Muscle of leg (tissue), 16 donors: ENCODE measurements at places on chromosomes 12 and 14. TPM values are rescaled to one million over a fixed set of nuclear protein-coding genes. Genes with fewer than 3 reads are reported as not detected.
A peak's percentile ranks its signal among the peaks of the same experiment; 100 is the strongest.

RAD51B gene
- 6.0 TPM for polyA plus RNA-seq

EID3 gene
- polyA plus RNA-seq: 2.5 TPM

RPL10L gene
- polyA plus RNA-seq: 0.15 TPM

KLRF1 gene
- polyA plus RNA-seq: not detected

NFE2 gene
- 2.7 TPM for polyA plus RNA-seq

CD27 gene
- polyA plus RNA-seq: 0.43 TPM

SLCO1B1 gene
- not detected for polyA plus RNA-seq

GRCh38 chr14:97641827-97642226 is 844.6 kb downstream of the VRK1 start:
- peaks cover 3% of the 10 kb centered on the region for H3K4me1 ChIP-seq
- H3K27ac ChIP-seq: no peak overlapping the region
- no peak for DNase-seq
- no peaks in the 10 kb centered on the region for H3K27me3 ChIP-seq

DNA sequence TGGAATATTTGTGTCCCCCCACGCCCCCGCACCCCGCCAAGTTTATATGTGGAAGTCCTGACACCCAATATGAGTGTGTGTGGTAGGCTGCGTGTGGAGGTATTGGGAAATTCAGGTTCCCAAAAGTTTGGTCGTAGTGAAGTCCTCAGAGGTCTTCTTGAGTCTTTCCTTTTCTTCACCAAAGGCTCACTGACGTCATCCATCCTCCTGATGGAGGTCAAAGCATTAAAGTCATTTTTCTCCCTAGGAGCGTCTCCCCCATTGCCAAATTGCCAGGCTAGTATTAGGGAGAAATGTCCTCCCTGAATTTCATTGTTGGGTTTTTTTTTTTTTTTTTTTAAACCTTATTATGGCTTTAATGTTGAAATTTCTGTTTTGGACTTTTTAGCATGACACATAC is 113.7 kb downstream of the RGS6 start:
- H3K4me3 ChIP-seq: no peak overlapping the region
- H3K4me1 ChIP-seq: no peaks in the 10 kb centered on the region
- no peak overlapping the region for H3K27ac ChIP-seq
- no peaks in the 10 kb centered on the region for H3K27me3 ChIP-seq
- no peak for DNase-seq

- H3K27me3 ChIP-seq: no peaks in the 10 kb centered on the region
- no peaks in the 10 kb centered on the region for H3K4me1 ChIP-seq
- H3K36me3 ChIP-seq: no peaks in the 10 kb centered on the region
- no peak overlapping the region for H3K4me3 ChIP-seq
These were observed 129.8 kb downstream of the ACSS3 start for GRCh38 chr12:81207664-81208063.

DNA sequence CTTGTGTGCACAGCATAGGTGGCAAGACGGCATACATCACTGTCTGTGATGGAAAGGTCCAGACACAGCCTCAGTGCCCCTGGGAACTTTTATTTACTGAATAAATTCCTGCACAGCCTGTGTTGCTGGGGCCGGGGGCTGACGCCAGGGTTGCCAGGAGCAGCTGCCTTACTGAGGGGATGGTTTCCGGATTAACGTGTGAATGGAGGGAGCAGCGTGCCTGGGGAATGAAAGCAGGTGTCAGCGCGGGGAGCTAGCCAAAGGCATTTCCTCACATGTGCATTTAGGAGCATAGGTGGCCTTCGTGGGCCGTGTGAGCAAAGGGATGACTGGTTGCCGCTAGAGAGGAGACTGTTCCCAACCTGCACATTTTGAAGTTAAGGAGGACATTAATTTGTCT is 41.6 kb downstream of the SFSWAP start:
- H3K4me1 ChIP-seq: no peaks in the 10 kb centered on the region
- peaks cover 67% of the 10 kb centered on the region for H3K36me3 ChIP-seq
- no peak overlapping the region for H3K27ac ChIP-seq
- H3K4me3 ChIP-seq: no peak overlapping the region
- DNase-seq: no peak

GRCh38 chr12:106123551-106124081 is 15.1 kb downstream of the NUAK1 start:
- no peak overlapping the region for H3K4me3 ChIP-seq
- peaks cover 56% of the 10 kb centered on the region for H3K4me1 ChIP-seq
- peak overlapping the region; percentile 84 for H3K27ac ChIP-seq
- DNase-seq: peak; percentile 90

GRCh38 chr14:54221971-54222370 is 174.8 kb upstream of the CDKN3 start:
- peaks cover 10% of the 10 kb centered on the region for H3K4me1 ChIP-seq
- H3K27me3 ChIP-seq: peaks cover 24% of the 10 kb centered on the region
- DNase-seq: no peak
- H3K36me3 ChIP-seq: no peaks in the 10 kb centered on the region
- H3K4me3 ChIP-seq: no peak overlapping the region

DNA sequence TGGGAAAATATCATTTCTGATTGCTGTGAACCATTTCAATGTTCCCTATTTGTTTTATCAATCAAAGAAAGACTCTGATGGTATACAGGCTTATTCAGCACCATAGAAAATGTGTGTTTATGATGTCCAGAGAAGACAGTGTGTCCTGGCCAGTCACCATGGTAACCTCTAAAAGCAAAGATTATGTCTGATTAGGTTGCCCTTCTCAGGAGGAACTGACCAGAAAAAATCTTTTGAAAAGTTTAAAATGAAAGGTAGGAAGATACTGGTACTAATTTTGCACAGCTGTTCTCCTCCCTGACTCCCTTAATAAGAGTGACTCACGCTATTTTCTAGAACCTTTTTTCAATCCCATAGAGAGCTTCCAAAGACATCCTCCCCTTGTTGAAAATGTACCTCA is 391.8 kb upstream of the DCN start:
- no peak overlapping the region for H3K27ac ChIP-seq
- H3K4me3 ChIP-seq: no peak overlapping the region
- H3K36me3 ChIP-seq: no peaks in the 10 kb centered on the region
- H3K27me3 ChIP-seq: no peaks in the 10 kb centered on the region
- no peaks in the 10 kb centered on the region for H3K4me1 ChIP-seq

GRCh38 chr12:24361877-24362580 is 412.6 kb upstream of the SOX5 start:
- H3K36me3 ChIP-seq: no peaks in the 10 kb centered on the region
- no peaks in the 10 kb centered on the region for H3K27me3 ChIP-seq
- no peak for DNase-seq
- no peak overlapping the region for H3K27ac ChIP-seq

- no peak overlapping the region for H3K4me3 ChIP-seq
- no peak for DNase-seq
- no peak overlapping the region for H3K27ac ChIP-seq
- H3K4me1 ChIP-seq: no peaks in the 10 kb centered on the region
- H3K36me3 ChIP-seq: no peaks in the 10 kb centered on the region
These were observed 77.2 kb downstream of the NKX2-1 start for GRCh38 chr14:36442824-36443241.

GRCh38 chr12:2494486-2495192 is 300.1 kb upstream of the FKBP4 start:
- peaks cover 4% of the 10 kb centered on the region for H3K27me3 ChIP-seq
- H3K4me3 ChIP-seq: no peak overlapping the region
- H3K4me1 ChIP-seq: peaks cover 24% of the 10 kb centered on the region
- DNase-seq: peak; percentile 90
- no peaks in the 10 kb centered on the region for H3K36me3 ChIP-seq

- H3K4me3 ChIP-seq: no peak overlapping the region
- peaks cover 10% of the 10 kb centered on the region for H3K4me1 ChIP-seq
- H3K27me3 ChIP-seq: no peaks in the 10 kb centered on the region
- DNase-seq: peak; percentile 43
These were observed 121.2 kb upstream of the PLEKHG7 start for GRCh38 chr12:92581604-92582003.

DNA sequence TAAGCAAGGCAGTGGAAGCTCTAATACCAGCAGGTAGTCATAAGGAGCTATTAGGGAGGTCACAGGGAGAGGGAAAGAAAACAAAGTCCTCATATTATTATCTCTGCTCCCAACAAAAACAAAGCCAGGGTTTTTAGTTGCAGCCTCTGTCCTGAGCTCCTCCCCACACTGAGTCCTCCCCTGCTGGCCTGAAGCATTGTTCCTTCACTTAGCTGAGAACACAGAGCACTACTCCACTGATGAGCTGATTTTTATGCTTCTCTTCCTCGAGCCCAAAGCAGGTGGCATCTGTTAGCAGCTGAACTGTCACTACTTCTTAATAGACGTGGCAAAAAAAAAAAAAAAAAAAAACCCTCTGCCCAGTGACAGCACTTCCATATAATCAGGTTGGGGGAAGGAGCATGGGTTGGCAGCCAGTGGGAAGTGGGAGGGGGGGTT is 10.5 kb upstream of the STAC3 start:
- H3K36me3 ChIP-seq: peaks cover 46% of the 10 kb centered on the region
- peak; percentile 59 for DNase-seq
- H3K27me3 ChIP-seq: no peaks in the 10 kb centered on the region
- peaks cover 52% of the 10 kb centered on the region for H3K4me1 ChIP-seq

DNA sequence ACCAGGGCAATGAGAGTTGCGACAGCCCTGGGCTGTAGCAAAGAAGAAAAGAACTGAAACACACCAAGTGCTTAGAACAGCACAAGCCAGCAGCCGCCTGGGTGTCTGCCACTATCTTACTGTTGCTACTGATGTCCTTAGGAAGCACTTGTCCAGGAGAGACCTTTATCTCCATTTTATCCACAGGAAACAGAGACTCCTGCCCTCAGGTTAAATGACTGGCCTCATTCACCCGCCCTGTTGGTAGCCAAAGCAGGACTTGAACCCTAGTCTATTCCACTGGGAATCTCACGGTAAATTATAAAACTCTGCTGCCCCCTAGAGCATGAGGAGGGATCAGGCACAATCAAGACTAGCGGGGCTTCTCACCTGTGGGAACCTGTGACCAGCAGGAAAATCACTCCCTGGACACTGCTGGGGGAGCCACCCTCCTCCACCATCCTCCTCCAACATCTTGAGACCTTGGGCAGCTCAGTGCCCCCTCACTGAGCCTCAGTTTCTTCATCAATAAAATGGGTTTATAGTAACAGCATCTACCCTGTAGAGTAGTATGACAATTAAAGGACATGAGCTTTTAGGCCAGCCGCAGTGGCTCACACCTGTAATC is 20.5 kb upstream of the TESC start:
- DNase-seq: peak; percentile 43
- H3K27me3 ChIP-seq: no peaks in the 10 kb centered on the region
- H3K27ac ChIP-seq: no peak overlapping the region
- no peaks in the 10 kb centered on the region for H3K36me3 ChIP-seq
- H3K4me3 ChIP-seq: no peak overlapping the region
- H3K4me1 ChIP-seq: peaks cover 10% of the 10 kb centered on the region

- no peak overlapping the region for H3K4me3 ChIP-seq
- H3K36me3 ChIP-seq: no peaks in the 10 kb centered on the region
- no peaks in the 10 kb centered on the region for H3K27me3 ChIP-seq
- no peaks in the 10 kb centered on the region for H3K4me1 ChIP-seq
These were observed 670.9 kb downstream of the DIO2 start for GRCh38 chr14:79540394-79540793.

GRCh38 chr12:33253178-33253577 is 186.4 kb downstream of the SYT10 start:
- H3K4me1 ChIP-seq: no peaks in the 10 kb centered on the region
- no peak overlapping the region for H3K4me3 ChIP-seq
- H3K36me3 ChIP-seq: no peaks in the 10 kb centered on the region
- no peak overlapping the region for H3K27ac ChIP-seq

GRCh38 chr12:33721561-33721960 is 281.9 kb upstream of the SYT10 start:
- H3K27me3 ChIP-seq: no peaks in the 10 kb centered on the region
- DNase-seq: no peak
- no peak overlapping the region for H3K4me3 ChIP-seq
